ENCODE measurements at places on chromosomes 11 and 22.
A peak's percentile ranks its signal among the peaks of the same experiment; 100 is the strongest.

GRCh38 chr11:121282386-121282785, 10.2 kb upstream of the SC5D start:
- DNase-seq, result peak; percentile 17

- DNase-seq, result no peak
Measured at GRCh38 chr22:45477366-45478107, 25.1 kb upstream of the FBLN1 start.

GRCh38 chr11:130340671-130341319, 26.1 kb upstream of the ZBTB44 start:
- no peak for DNase-seq

DNA sequence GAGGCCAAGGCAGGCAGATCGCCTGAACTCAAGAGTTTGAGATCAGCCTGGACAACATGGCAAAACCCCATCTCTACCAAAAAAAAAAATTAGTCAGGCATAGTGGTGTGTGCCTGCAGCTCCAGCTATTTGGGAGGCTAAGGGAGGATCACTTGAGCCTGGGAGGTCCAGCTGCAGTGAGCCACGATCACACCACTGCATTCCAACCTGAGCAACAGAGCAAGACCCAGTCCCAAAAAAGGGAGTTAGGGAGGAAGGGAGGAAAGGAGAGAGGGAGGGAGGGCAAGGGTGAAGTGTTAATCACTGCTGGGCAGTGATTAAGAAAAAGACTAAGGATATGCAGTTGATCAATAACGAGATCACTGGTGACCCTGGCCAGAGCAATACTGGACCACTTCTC, 56.0 kb upstream of the APOA1 start:
- DNase-seq, result no peak

GRCh38 chr22:40877488-40877887, 15.6 kb upstream of the DNAJB7 start:
- no peak for DNase-seq

DNA sequence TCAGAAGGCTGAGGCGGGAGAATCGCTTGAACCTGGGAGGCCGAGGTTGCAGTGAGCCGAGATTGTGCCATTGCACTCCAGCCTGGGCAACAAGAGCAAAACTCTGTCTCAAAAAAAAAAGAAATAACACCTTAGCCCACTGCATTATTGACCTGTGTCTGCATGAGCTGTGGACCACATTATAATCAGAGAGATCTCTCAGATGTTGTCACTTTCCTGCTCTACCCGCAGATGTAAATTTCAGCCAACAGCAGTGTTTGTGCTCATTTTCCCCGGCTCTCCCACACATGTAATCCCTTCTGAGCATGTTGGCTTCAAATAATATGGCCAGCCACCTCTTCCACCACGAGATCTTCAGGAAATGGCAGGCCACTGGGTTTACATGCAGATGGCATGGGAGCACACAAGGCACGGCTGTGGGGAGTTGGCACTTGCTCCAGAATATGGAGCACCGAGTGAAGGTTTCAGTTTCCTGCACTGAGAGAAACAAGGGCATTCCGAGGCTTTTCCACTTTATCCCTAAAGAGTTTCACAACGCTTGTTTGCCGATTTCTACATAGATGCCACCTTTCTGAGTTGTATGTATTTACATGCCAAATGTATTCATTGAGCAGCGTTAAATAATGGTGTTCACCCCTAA, 19.7 kb downstream of the CDPF1 start:
- no peak for DNase-seq

GRCh38 chr11:1127664-1128162, 30.0 kb upstream of the MUC5AC start:
- DNase-seq, result no peak

DNA sequence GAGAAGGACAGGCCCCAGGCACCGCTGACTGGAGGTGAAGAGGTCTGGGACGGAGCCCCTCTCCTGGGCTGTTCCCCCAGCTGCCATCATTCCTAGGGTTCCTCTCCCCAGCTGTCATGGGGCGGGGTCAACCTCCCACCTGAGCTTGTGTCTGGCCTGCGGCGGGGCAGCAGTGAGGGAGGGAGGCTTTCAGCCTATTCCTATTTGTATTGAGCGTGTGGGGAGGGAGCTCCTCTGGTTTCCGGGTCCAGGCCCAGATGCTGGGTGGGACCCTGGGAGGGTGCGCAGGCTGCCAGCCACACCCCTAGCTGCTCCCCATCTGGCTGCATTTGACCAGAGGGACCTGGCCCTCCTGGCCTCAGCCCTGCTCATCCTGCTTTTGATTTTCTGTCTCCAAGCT, 13.7 kb downstream of the TSPAN4 start:
- no peak for DNase-seq

- DNase-seq, result no peak
Measured at GRCh38 chr11:705646-706438, at the start of gene EPS8L2. Gene EPS8L2 (plus strand): TSS chr11:706231. CDS start chr11:709408, 3,177 bp downstream.

- DNase-seq, result no peak
Measured at GRCh38 chr11:120086651-120087050, 51.3 kb downstream of the TRIM29 start.

DNA sequence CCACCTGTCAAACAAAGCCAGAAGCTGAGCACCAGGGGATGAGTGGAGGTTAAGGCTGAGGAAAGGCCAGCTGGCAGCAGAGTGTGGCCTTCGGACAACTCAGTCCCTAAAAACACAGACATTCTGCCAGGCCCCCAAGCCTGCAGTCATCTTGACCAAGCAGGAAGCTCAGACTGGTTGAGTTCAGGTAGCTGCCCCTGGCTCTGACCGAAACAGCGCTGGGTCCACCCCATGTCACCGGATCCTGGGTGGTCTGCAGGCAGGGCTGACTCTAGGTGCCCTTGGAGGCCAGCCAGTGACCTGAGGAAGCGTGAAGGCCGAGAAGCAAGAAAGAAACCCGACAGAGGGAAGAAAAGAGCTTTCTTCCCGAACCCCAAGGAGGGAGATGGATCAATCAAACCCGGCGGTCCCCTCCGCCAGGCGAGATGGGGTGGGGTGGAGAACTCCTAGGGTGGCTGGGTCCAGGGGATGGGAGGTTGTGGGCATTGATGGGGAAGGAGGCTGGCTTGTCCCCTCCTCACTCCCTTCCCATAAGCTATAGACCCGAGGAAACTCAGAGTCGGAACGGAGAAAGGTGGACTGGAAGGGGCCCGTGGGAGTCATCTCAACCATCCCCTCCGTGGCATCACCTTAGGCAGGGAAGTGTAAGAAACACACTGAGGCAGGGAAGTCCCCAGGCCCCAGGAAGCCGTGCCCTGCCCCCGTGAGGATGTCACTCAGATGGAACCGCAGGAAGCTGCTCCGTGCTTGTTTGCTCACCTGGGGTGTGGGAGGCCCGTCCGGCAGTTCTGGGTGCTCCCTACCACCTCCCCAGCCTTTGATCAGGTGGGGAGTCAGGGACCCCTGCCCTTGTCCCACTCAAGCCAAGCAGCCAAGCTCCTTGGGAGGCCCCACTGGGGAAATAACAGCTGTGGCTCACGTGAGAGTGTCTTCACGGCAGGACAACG, 11.7 kb downstream of the CXCR5 start:
- no peak for DNase-seq

All from Daoy (cell line).